Prostate gland (tissue), 2 donors: ENCODE measurements at places on chromosomes 12 and 14.

- DNase-seq, result no peak
Observed at GRCh38 chr12:452667-453210, 7.0 kb upstream of the B4GALNT3 start.

DNA sequence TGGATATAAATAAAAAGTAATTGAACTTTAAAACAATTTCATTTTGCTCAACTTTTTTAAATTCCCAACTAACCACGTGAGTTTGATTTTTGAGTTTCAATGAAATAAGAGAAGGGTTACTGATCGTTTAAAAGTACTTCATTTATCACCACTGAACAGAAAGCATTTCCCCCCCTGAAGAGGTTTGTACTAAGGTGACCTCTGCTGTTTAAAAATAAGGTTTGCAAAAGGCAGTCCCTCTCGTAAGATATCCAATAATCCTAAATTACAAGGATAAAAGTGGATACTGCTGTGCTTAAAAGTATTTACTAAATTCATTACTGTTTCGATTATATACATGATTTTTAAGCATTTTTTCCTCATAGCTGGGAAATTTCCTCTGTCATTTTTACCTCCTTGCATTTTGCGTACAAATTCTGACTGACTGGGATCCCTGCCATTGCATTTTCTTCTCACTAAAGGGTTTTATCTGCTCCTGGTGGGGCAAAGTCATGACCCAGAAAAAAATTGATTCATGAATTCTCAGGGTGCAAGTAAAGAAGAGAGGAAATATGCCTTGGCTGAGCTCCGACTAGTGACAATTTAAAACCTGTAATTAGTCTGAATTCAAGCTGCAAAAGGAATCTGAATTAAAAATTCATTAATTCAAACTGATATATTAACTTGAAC lies 463.8 kb downstream of the PRKD1 start:
- no peak for DNase-seq

GRCh38 chr12:45745861-45746277 lies 16.4 kb downstream of the ARID2 start:
- DNase-seq, result no peak

- no peak for DNase-seq
Observed at GRCh38 chr14:33693237-33693636, 257.6 kb downstream of the EGLN3 start.

DNA sequence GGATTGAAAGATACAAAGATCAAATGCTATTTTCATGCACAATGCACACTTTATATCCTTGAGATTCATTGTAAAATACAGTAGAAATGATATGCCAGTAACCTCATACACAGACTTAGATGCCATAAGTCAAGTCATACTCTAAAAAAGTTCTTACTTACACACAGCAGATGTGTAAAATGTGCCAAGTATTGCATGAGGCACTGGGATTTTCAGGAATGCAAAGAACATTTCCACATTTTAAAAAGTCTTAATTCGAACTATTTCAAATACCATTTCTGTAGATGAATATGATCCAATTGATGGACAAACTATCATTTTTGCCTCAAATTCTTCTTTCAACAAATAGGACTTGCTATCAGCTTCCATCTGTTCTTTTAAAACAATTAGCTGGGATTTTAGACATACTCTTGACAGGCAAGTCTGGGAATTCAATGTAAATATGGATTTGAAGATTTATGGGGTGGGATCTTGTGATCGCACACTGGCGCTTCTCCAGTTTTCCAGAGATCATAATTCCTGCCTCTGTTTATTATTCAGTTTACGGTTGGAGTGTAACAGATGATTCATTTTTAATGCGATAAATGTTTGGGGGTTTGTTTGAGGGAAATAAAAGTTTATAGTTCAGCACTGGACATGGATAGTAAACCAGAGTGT lies 183.8 kb downstream of the PAX9 start:
- no peak for DNase-seq

GRCh38 chr12:105933671-105934665 lies 204.8 kb downstream of the NUAK1 start:
- peak; percentile 86 for DNase-seq

GRCh38 chr12:108307006-108307405 lies 32.1 kb downstream of the CMKLR1 start:
- no peak for DNase-seq

DNA sequence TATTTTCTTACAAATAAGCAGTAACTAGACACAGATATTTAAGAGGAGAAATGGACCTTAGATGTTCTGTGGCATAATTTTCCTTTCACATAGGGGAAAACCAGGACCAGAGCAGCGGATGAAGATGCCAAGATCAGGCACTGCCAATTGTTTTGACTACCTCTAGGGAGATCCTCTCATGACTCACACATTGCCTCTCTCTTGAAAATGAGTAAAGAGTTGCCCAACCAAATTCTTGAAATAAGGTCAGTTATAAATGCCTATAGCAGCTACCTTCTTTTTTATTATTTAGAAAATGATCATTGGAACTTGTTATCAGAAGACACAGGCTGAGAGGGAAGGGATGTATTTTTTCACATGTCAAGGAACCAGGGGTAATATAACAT lies 263.4 kb upstream of the PLEKHG7 start:
- DNase-seq, result peak; percentile 16

GRCh38 chr12:129381715-129382114 lies 522.1 kb downstream of the TMEM132D start:
- no peak for DNase-seq

GRCh38 chr12:128068211-128068610 lies 198.8 kb upstream of the TMEM132C start:
- DNase-seq, result no peak

DNA sequence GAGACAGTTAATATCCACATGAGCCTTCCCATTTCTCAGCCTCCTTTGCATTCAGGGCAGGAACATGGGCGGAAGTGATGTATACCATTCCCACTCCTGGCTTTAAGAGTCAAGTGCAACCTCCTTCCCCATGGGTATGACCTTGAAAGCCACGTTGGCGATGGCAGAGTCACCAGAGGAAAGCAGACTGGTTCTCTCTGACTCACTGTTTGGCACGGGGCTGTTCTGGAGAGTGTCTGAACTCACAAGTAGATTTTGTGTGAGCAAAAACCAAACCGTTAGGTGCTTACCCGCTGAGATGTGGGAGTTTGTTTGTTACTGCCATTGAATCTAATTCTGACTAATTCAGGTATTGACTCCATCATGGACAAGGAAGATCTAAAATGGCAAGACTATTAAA lies 36.7 kb upstream of the PZP start:
- DNase-seq, result no peak

DNA sequence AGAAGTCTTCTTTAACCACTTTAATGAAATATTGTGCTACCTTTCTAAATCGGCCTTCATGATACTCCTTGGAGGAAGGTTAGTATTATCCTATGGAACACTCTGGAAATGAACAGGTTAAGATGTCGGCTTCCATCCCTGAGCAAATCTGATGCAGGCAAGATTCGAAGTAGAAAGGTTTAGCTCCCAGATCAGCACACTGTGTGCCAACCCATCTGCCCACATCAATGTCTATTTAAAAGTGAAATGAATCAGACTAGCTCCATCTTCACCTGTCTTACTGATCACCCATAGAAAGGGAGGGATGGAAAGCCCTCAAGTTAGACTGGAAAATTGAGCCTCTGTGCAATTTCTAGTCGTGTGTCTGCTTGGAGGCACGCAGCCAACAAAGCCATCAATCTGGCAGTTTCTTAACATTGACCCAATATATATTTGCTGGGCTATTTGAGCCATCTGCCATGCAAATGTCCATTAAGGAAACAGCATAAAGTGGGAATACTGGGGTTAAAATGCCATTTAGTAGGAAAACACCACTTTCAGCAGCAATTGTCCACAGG lies 506.1 kb downstream of the RMST start:
- no peak for DNase-seq

GRCh38 chr12:49505672-49506071 lies 33.2 kb upstream of the KCNH3 start:
- DNase-seq, result no peak

- DNase-seq, result no peak
Observed at GRCh38 chr12:62763312-62763711, 171.6 kb downstream of the PPM1H start.

- no peak for DNase-seq
Observed at GRCh38 chr14:51518280-51518679, 133.4 kb upstream of the FRMD6 start.

DNA sequence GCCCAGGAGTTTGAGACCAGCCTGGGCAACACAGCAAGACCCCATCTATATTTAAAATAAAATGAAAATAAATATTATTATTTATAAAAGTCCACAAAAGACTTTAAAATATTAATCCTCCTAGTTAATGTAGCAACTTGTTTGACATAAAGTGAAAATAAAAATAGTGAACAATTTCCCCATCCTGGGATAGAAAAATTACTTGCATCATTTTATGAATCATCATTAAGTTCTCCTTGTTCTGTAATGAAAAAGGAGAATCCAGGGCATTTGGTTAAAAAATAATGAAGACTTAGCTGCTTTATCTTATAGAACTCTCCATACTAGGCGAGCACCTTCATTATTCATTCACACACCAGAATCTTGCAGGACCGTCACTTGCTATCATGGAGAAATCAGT lies 66.1 kb downstream of the ELK3 start:
- DNase-seq, result no peak

GRCh38 chr12:101802486-101802885 lies 28.3 kb downstream of the GNPTAB start:
- DNase-seq, result no peak

GRCh38 chr14:73180385-73180805 lies 44.1 kb downstream of the PSEN1 start:
- DNase-seq, result no peak

DNA sequence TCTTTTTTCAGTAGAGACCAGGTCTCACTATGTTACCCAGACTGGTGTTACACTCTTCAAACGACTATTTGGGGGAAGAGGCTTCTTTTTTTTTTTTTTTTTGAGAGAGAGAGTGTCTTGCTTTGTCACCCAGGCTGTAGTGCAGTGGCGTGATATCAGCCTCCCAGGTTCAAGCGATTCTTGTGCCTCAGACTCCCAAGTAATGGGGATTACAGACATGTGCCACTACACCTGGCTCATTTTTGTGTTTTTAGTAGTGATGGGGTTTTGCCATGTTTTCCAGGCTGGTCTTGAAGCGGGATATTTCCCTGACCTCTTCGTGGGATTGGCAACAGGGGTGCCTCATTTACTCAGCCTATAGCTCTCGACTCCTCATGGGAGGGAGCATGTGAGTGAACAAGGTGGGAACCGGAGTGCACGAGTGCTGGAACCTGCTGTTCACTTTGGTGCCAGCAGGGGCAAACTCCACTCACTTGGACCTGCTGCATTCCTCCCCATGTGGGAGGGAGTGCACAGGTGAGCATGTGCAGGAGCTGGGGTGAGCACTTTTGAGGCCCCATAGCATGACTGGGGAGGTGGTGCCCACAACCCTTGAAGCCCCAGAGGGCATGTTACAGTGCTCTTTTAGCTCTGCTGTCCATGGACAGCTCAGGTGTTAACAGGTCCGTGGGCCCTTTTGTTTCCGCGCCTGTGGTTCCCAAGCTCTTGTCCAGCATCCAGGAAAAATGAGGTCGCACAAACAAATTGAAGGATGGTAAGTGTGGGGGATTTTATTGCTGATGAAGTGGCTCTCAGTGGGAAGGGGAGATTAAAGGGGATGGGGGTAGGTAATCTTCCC lies 79.1 kb upstream of the HECTD1 start:
- DNase-seq, result no peak

- peak; percentile 53 for DNase-seq
Observed at GRCh38 chr14:57833323-57833722, 32.6 kb downstream of the SLC35F4 start.

DNA sequence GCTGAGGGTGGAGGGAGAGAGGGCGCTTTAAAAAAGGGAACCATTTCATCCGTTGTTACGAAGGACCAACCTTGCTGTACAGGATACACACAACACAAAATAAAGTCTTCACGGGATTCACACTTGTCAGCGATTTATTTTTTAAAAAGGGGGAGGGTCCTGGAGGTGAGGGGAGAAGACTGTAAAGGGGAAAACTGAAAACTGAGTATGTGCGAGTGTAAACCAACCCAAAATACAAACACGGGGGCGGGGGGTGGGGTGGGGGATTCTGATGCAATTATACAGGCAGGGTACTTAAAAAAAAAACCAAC lies 499 bp upstream of the PRKAG1 start:
- no peak for DNase-seq

DNA sequence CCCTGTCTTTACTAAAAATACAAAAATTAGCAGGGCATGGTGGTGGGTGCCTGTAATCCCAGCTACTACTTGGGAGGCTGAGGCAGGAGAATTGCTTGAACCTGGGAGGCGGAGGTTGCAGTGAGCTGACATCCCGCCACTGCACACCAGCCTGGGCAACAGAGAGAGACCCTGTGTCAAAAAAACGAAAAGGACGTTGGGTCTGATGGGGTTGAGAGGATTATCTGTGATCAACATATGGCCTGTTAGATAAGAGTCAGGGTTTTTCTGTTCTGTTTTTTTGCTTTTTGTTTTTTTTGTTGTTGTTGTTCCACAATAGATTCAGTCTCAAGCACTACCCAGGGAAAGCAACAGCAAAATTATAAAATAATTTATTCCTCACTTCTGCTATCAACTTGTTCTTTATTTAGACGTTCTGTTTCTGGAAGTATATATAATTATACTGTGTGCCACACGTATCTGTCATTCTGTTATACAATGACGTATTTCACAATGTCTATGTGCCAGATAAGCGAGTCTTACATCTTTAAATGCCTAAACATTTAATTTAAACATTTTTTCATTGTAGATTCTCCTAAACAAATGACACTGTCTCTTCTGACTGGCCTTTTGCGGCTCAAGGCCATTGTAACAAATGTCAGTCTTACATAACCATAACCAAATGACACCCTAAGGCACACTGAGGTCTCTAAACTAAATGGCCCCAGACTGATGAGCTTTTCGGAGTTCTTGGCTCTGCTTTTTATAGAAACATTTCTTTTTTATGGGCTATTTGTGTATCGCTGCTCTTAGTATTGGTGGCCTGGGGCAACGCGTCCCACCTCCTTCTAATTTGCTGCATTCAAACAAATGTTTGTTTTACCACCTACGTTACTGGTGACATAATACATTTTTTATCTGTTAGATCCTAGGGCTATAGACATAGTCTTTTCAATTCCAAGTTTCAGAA lies 7.2 kb upstream of the P2RX4 start:
- DNase-seq, result no peak

DNA sequence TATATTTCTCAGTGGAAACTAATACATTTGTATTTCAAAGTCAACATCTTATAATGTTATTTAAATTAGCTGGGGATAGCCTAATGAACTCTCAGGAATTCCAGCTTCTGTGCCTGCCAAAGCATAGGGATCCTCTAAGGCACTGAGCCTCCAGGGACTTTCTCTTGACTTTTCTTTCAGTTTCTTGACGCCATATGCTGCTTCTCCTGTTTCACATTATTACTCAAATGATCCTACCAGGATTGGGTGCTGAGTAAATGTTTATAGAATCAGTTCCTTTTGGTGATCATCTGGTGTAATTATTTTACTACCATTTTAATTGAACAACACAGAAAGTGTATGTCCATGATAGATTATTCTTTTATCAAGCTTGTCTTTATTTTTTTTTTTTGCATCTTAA lies 7.9 kb downstream of the METTL25 start:
- DNase-seq, result no peak

GRCh38 chr12:50016501-50017475 lies 8.5 kb downstream of the RACGAP1 start:
- no peak for DNase-seq
